ENCODE measurements at places on chromosomes 4 and X. TPM values are rescaled to one million over a fixed set of nuclear protein-coding genes. Genes with fewer than 3 reads are reported as not detected.

GRCh38 chr4:15799141-15799540, 21.0 kb downstream of the CD38 start:
- no peak for DNase-seq

The GYG2 gene
- 41.4 TPM for total RNA-seq

The DACH2 gene
- total RNA-seq: 0.67 TPM

DNA sequence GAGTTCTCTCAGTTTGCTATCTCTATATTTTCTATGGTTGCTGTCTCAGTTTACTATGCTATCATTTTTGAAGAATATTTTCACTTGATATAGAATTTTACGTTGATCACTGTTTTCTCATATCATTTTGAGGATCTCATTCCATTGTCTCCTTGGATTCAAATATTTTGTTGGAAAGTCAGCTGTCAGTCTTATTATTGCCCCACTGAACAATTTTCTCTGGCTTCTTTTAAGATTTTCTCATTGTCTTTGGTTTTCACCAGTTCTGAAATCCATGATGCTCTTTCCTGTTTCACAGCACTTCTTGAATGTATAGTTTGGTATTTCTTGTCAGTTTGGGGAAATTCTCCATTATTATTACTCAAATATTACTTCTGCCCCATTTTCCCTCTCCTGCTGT, 81.1 kb downstream of the ENPP6 start:
- no peak overlapping the region for H3K27ac ChIP-seq
- no peaks in the 10 kb centered on the region for H3K36me3 ChIP-seq
- H3K4me3 ChIP-seq: no peak overlapping the region
- no peaks in the 10 kb centered on the region for H3K27me3 ChIP-seq

- H3K4me1 ChIP-seq: peaks cover 4% of the 10 kb centered on the region
- H3K27me3 ChIP-seq: no peaks in the 10 kb centered on the region
- H3K27ac ChIP-seq: no peak overlapping the region
These were observed 75.2 kb downstream of the LUZP4 start for GRCh38 chrX:115364670-115365069.

The CPE gene
- 106 TPM for total RNA-seq

GRCh38 chr4:37632836-37633235, 53.3 kb downstream of the RELL1 start:
- H3K27ac ChIP-seq: no peak overlapping the region
- no peaks in the 10 kb centered on the region for H3K27me3 ChIP-seq

DNA sequence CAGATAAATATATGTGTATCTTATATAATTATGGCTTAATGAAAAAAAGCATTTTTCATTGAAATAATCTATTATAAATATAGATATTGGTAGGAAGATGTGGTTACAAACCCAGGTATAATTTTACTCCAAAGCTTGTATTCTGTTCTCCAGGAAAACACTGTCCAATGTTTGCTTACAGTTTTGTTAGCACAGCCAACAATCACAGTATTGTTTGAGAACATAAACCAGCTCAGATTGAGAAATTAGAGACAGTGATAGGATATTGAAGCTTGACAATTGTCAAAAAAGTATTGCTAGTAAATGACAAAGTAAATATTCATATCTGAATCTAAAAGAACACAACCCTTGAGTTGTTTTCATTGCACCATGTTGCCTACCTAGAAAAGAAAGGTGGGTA, 228.8 kb downstream of the ADGRL3 start:
- no peaks in the 10 kb centered on the region for H3K4me1 ChIP-seq
- DNase-seq: no peak
- no peak overlapping the region for H3K27ac ChIP-seq
- H3K27me3 ChIP-seq: no peaks in the 10 kb centered on the region
- H3K4me3 ChIP-seq: no peak overlapping the region

The PQBP1 gene
- total RNA-seq: 35.3 TPM

DNA sequence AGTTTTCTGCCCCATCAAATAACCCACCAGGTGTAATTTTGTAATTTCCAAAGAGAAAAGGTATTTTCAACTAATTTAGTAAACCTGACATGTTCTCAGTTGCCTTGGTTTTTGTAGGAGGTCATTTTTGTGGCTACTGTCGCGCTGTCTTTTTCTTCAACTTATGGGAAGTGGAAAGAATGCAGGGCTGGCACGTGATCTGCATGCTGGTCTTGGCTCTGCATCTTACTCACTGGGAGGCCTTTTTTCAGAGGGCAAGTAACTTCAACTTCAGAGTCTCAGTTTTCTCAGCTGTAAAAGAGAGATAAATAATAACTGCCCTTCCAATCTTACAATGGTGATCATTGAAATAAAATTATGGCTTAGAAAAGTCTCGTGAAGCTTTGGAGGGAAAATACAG, 109.9 kb upstream of the SMIM10 start:
- no peak overlapping the region for H3K27ac ChIP-seq
- no peak overlapping the region for H3K4me3 ChIP-seq

- no peaks in the 10 kb centered on the region for H3K4me1 ChIP-seq
- no peaks in the 10 kb centered on the region for H3K36me3 ChIP-seq
- peak overlapping the region; percentile 60 for H3K4me3 ChIP-seq
- no peak overlapping the region for H3K27ac ChIP-seq
These were observed 5.4 kb downstream of the PCDH7 start for GRCh38 chr4:30725562-30725961.

DNA sequence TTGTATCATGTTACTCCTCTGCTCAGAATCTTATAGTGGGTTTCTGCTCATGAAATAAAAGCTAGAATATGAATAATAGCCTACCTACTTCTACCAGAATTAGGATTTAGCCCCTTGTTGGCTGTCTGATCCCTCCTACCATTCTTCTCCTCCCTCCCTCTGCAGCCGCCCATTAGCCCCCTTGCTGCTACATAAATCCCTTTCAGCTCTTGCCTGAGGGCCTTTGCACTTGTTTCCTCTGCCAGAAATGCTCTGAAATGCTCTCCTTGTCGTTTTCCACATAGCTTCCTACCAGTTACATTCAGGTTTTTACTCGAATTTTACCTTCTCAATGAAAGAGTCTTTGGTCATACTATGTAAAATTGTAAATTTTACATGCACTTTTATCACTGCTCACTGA, 159.2 kb downstream of the ADGRL3 start:
- no peak overlapping the region for H3K27ac ChIP-seq
- H3K36me3 ChIP-seq: no peaks in the 10 kb centered on the region

The FABP2 gene
- 10.7 TPM for total RNA-seq

- H3K4me3 ChIP-seq: no peak overlapping the region
- peaks cover 17% of the 10 kb centered on the region for H3K4me1 ChIP-seq
- H3K27ac ChIP-seq: peak overlapping the region; percentile 84
- no peak for DNase-seq
- H3K36me3 ChIP-seq: no peaks in the 10 kb centered on the region
These were observed 30.7 kb upstream of the RAPGEF2 start for GRCh38 chr4:159071969-159072765.

- no peak overlapping the region for H3K4me3 ChIP-seq
- H3K4me1 ChIP-seq: no peaks in the 10 kb centered on the region
- no peaks in the 10 kb centered on the region for H3K27me3 ChIP-seq
- DNase-seq: no peak
- no peak overlapping the region for H3K27ac ChIP-seq
- H3K36me3 ChIP-seq: no peaks in the 10 kb centered on the region
These were observed 21.6 kb downstream of the HTRA3 start for GRCh38 chr4:8291036-8291682.

- no peaks in the 10 kb centered on the region for H3K27me3 ChIP-seq
- H3K4me3 ChIP-seq: no peak overlapping the region
- H3K36me3 ChIP-seq: no peaks in the 10 kb centered on the region
- H3K27ac ChIP-seq: no peak overlapping the region
These were observed 309.1 kb downstream of the TLL1 start for GRCh38 chr4:166182145-166182544.

DNA sequence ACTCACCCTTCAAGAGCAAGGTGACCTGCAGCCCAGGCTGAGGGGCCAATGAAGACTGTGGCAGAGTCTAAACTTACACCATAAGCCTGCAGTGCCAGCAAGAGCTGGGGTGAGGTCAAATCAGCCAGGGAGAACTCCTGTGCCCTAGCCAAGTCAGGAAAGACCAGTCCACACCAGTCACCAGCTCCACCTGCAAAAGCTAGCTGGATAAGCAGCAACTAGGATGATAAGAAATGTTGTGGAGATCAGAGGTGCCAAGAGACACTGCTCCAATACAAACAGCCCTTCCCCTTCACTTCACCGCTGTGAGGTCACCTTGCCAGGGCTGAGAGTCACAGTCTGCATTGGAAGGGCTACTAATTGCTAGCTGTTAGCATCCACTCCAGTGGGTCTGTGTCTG, 31.3 kb downstream of the NIPAL1 start:
- H3K4me1 ChIP-seq: peaks cover 7% of the 10 kb centered on the region
- no peaks in the 10 kb centered on the region for H3K27me3 ChIP-seq
- DNase-seq: no peak
- no peak overlapping the region for H3K27ac ChIP-seq
- no peaks in the 10 kb centered on the region for H3K36me3 ChIP-seq

DNA sequence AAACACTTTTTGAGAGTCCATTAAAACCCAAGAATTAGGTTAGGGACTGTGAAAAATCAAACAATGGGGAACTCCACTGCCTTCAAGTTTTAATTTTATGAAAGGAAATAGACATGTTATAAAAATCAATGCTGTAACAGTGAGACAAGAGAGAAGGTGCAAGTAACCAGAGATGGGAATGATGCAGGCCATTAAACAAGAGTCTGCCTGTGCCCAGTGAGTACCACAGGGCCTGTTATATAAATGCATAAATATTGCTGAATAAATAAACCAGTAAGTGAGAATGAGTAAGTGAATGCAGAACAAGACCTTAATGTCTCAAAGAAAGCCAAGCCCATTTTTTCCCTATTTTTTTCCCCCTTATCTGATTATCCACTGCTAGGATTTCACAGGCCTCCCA, 53.3 kb upstream of the BMP2K start:
- no peak overlapping the region for H3K4me3 ChIP-seq
- H3K36me3 ChIP-seq: no peaks in the 10 kb centered on the region
- DNase-seq: no peak

The FGFBP1 gene
- total RNA-seq: 2.2 TPM

The LYAR gene
- 12.9 TPM for total RNA-seq

DNA sequence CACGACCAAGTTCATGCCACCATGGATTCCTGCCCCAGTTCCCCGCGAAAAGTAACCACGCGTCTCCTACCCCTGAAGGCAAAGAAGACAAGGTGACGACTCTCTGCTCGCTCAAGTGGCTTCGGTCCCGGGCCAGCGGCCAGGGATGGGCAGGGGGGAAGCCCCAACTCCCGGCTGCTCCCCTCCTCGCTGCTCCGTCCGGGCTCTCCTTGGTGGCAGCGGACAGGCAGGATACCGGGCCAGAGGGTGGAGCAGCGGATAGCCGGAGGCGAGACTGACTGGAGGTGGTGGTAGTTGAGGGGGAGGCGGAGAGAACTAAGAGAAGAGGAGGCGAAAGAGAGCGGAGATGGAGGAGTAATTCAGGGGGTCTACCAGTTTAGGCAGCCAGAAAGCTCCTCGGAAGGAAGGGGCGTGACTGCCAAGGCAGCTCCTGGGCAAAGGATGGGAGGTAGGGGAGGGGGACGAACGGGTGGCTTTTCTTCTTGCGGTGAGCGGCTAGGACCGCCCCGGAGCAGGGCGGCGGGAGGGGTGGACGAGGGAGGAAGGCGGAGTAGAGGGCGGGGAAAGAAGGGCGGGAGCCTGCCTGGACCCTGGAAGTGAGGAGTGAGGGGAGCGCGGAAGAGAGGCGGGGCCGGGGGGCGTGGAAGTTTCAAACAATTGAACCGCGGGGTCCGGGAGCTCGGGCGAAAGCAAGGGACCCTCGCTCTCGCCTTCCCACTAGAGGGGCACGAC, at the start of gene AMOT:
Gene AMOT, minus strand, starts transcription at position 450 of the 732 bp plus-strand sequence. CDS start 17,705 bp downstream, outside the sequence.
- peak; percentile 95 for DNase-seq
- H3K27ac ChIP-seq: peak within 1 kb of the TSS; percentile 85
- H3K36me3 ChIP-seq: no peaks in the 10 kb centered on the region
- no peaks in the 10 kb centered on the region for H3K27me3 ChIP-seq
- peaks cover 34% of the 10 kb centered on the region for H3K4me1 ChIP-seq

The SYNPO2 gene
- total RNA-seq: 10.3 TPM

GRCh38 chr4:153138736-153139135, 65.5 kb upstream of the TRIM2 start:
- no peaks in the 10 kb centered on the region for H3K27me3 ChIP-seq
- no peak overlapping the region for H3K4me3 ChIP-seq
- no peak for DNase-seq
- H3K27ac ChIP-seq: no peak overlapping the region
- H3K4me1 ChIP-seq: peaks cover 12% of the 10 kb centered on the region

GRCh38 chr4:38785901-38786402, 3.2 kb upstream of the TLR10 start:
- H3K4me1 ChIP-seq: no peaks in the 10 kb centered on the region
- H3K4me3 ChIP-seq: no peak overlapping the region
- H3K27ac ChIP-seq: no peak overlapping the region

GRCh38 chrX:134026565-134027311, 41.3 kb upstream of the GPC3 start:
- H3K27me3 ChIP-seq: no peaks in the 10 kb centered on the region
- no peaks in the 10 kb centered on the region for H3K4me1 ChIP-seq
- no peaks in the 10 kb centered on the region for H3K36me3 ChIP-seq
- peak; percentile 79 for DNase-seq
- H3K27ac ChIP-seq: peak overlapping the region; percentile 38
- no peak overlapping the region for H3K4me3 ChIP-seq

DNA sequence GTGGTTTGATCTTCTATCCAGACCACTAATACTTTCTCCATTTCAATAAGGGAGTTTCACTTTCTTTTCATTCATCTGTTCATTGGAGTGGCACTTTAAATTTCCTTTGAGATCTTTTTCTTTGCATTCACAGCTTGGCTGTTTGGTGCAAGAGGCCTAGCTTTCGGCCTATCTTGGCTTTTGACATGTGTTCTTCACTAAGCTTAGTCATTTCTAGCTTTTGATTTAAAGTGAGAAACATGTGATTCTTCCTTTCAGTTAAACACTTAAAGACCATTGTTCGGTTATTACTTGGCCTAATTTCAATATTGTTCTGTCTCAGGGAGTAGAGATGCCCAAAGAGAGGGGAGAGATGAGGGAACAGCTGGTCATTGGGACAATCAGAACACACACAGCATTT, 24.3 kb downstream of the CXCL13 start:
- DNase-seq: no peak
- H3K4me3 ChIP-seq: no peak overlapping the region
- no peaks in the 10 kb centered on the region for H3K36me3 ChIP-seq
- H3K27ac ChIP-seq: no peak overlapping the region
- H3K4me1 ChIP-seq: no peaks in the 10 kb centered on the region

DNA sequence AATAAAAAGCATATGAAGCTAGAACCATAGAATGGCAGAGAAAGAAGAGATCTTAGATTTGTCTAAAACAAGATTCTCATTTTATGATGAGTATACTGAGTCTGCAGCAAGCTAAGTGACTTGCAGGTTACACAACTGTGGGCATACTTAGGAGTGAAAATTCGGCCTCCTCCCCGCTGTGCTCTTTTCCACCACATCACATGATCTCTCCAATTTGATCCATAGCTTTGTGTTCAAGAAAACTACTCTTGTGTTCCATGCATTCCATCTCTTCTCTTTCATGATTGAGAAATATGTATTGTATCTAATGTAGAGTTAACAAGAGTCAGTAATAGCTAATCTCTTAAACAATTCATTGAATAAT, 234.3 kb downstream of the SCFD2 start:
- no peak for DNase-seq
- H3K4me3 ChIP-seq: no peak overlapping the region
- no peak overlapping the region for H3K27ac ChIP-seq
- H3K4me1 ChIP-seq: no peaks in the 10 kb centered on the region
- H3K36me3 ChIP-seq: no peaks in the 10 kb centered on the region

The PRSS12 gene
- total RNA-seq: 14.4 TPM

GRCh38 chr4:69823048-69823447, 36.9 kb downstream of the SULT1E1 start:
- H3K4me1 ChIP-seq: peaks cover 19% of the 10 kb centered on the region
- no peak for DNase-seq
- H3K36me3 ChIP-seq: no peaks in the 10 kb centered on the region
- H3K27ac ChIP-seq: peak overlapping the region; percentile 82

The MAML3 gene
- total RNA-seq: 8.7 TPM

Data from hepatocyte (in vitro differentiated cells).